ENCODE measurements at places on chromosomes 1 and 21.

DNA sequence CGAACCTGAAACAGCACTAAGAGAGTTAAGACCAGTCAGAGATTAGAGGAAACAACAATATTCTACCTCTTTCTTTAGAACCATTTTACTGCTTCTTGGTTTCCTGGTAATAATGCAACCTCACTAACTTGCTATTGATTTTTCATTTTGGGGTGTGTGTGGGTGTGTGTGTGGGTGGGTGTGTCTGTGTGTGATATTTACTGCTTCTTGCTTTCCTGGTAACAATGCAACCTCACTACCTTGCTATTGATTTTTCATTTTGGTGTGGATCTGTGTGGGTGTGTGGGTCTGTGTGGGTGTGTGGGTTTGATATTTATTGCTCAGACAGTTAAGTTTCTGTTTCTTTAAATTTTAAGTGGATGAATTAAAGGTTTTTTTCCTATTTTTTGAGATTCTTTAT is 208.8 kb downstream of the LRRC7 start:
- DNase-seq = no peak

DNA sequence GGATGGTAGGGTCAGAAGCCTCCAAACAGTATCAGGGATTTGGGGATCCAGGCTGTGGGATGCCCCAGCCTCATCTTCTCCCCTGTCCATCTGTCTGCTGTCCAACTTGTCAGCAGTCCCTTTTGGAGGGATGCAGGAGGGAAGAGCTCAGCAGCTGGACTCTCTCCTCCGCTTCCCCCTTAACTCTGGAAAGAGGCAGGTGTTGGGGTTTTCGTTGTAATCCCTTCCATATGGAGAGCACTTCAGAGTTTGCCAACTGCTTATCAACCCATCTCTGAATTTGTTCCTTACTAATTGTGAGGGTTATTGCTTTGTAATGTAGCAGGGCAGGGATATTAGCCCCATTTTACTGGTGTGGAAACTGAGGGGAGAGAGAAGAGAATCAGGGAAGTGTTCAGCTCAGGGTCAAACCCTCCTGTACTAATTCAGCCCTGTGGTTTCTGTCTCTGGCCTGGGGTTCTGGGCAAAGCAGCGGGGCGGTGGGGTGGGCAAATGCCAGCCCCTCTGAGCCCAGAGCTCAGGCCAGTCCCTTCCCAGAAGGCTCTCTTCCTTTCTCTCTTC is 3.2 kb downstream of the CITED4 start:
- no peak for DNase-seq

- no peak for DNase-seq
Observed at GRCh38 chr1:8679929-8680663, 137.3 kb downstream of the RERE start.

GRCh38 chr21:44701541-44701940 is 4.6 kb downstream of the KRTAP10-12 start:
- no peak for DNase-seq

DNA sequence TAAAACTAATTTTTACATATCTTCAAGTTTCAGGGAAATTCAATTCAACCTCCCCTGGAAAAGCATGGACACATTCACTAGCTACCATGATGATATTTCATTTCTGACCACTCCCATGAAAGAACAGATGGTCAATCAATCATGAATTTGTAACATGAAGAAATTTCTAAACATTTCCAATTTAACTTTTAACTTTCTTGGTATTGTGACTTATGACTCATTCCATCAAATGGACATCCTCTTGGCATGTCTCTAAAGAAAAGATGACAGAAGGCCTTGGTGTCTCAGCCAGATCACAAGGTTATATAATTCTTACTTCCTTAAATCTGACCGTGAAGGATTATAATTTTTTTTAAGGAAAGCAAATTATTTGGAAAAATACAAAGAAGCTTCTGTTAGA is 10.5 kb upstream of the MCOLN3 start:
- no peak for DNase-seq

DNA sequence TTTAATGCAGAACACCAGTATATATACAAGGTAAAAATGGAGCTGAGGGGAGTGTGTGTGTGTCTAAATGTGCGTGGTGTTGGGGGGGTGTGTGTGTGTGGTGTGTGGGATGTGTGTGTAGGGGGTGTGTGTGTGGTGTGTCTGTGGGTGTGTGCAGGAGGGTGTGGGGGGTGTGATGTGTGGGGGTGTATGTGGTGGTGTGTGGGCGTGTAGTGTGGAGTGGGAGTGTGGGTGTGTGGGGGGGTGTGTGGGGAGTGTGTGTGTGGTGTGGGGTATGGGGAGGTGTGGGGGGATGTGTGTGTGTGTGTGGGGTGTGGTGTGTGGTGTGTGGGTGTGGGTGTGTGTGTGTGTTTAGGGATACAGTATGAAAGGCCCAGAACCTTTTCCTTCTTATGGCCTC is 202.3 kb upstream of the CACYBP start:
- DNase-seq = no peak

- no peak for DNase-seq
Observed at GRCh38 chr1:184050636-184051035, 894 bp upstream of the TSEN15 start.

GRCh38 chr1:183694066-183694465 is 41.0 kb upstream of the APOBEC4 start:
- DNase-seq = no peak

GRCh38 chr1:161399257-161399998 is 31.8 kb upstream of the CFAP126 start:
- DNase-seq = peak; percentile 93

DNA sequence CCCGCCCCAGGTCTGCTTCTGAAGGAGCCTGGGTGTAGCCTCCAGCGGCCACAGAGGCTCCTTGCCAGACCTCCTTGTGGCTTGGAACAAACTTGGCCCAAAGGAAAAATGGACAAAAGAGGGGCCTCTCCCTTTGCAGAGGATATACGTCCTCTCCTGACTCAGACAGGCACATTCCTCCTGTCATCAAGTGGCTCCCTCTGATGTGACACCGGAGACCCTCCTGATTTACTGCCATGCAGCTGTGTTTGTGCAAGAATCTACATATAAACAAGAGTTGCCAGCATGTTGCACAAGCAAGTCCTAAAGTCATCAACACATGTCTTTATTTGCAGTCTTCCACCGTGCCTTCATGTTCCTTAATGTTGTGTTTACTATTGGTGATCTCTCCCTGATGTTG is 54.1 kb upstream of the F3 start:
- no peak for DNase-seq

DNA sequence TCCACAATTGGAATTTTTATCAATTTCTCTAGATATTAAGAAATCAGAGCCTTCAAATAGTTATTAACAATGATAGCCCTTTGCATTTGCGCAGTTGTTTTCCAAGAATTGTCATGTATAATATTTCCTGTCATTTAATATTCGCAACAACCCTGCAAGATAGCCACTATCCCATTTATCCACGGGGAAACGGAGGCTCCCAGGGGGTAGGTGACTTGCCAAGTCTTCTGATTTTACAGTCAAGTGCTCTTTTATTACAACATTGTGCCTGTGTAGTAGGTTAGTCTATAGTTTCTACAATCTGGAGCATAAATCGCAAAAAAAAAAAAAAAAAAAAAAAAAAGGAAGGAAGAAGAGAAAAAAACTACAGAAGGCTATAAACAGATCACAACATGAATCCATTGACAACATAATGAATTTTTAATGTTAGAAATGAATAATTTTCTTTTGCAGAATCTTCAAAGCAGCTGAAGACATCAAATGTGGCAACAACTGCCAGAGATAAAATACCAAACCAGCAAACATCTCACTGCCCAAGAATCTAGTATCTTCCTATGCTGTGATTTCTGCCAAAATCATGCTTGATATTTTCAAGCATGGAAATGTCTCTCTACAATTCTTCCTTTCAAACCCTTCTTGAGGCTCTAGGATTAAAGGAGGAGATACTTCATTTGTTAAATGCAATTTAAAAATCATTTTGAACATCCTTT is 125.5 kb downstream of the PTPN14 start:
- no peak for DNase-seq

- DNase-seq = no peak
Observed at GRCh38 chr21:36034211-36034913, 26.0 kb downstream of the SETD4 start.

DNA sequence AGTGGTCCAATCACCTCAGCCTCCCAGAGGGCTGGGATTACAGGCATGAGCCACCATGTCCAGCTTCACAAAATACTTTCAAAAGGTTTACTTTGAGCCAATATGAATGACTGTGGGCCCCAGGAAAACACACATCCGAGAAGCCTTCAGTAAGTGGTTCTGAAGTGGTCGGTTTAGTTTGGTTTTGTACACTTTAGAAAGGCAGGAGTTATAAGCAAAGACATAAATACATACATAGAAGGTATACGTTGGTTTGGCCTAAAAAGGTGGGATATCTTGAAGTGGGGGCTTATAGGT is 3.2 kb upstream of the MIB2 start:
- no peak for DNase-seq

DNA sequence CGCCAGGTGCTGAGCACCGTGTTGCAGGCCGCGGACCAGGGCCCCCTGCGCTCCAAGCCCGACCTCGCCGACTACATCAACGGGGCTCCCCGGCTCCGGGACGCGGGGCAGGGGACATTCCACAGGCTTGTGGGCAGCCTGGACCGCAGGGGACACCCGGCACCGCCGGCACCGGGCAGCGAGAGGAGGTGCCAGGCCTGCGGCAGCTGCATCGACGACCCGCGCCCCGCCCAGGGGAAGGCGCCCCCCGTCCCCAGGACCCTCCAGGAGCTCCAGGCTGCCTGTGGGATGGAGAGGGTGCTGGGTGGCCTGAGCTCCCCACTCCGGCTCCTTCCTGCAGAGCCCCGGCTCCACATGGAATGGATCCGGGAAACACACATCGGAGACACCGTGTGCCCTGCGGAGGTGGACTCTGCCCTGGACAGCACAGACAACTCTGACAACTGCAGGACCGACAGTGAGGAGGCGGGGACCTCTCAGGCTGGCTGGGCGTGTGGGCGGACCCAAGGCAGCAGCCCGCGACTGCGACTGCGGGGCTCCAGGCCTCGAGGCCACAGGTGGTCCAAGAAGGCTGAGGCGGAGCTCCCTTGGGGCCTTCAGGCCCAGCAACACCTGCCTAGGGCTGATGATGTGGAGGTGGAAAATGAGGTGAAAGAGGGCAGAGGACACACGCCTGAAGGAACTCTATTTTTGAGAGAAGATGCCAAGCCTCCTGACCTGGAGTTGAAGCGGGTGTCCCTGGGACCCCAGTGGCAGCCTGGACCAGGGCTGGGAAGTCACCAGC is 22.8 kb downstream of the KIAA1614 start:
- DNase-seq = no peak

Measured in amniotic stem cell (primary cell).